ENCODE measurements at places on chromosomes 1 and 21.

- peak; percentile 88 for DNase-seq
These were observed 342.7 kb upstream of the NR5A2 start for GRCh38 chr1:199684686-199685273.

- DNase-seq, result no peak
These were observed 119.3 kb upstream of the BACE2 start for GRCh38 chr21:41048623-41049022.

- no peak for DNase-seq
These were observed 37.5 kb downstream of the XCL2 start for GRCh38 chr1:168506204-168506819.

GRCh38 chr1:201450721-201451291 lies 18.2 kb downstream of the PHLDA3 start:
- no peak for DNase-seq

DNA sequence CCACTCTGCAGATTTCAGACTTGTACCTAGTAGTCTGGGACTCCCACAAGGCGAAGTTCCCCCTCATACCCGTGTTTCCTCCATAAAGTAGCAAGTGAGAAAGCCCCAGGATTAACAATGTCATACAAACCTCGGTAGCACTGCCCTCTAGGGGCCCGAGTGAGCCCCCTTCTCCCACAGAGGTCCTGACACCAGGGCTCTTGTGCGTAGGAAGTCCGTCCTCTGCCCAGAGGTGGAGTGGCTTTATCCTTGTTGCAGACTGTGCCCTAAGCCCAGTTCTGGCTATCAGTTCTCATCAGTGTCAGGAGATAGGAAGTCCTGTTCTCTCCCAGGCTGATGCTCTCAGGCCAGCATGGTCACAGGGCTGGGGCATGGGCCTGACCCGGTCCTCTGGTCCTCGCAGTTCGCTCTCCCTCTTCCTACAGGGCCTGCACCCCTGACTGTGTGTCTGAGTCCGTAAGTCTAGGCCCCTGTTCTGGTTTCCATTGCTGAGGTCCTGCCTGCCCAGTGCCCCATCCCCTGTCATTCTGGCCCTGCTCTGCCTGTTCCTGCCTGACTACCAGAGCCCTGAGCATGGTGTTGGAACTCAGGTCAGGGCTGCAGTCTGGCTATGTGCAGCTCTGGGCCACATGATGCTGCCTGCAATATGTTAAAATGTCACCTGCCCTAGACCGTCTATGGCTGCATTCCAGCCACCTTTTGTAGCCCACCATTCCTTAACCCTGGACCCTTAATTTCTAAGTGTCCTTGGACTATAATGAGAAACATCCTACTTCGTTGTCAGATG lies 285.6 kb downstream of the ASTN1 start:
- DNase-seq, result no peak
